ENCODE measurements at places on chromosomes 4 and X. TPM values are rescaled to one million over a fixed set of nuclear protein-coding genes. Genes with fewer than 3 reads are reported as not detected.

The MCF2 gene
- 0.08 TPM for polyA plus RNA-seq

The ESX1 gene
- not detected for polyA plus RNA-seq

The CRMP1 gene
- polyA plus RNA-seq, result 1.3 TPM

The SYTL4 gene
- not detected for polyA plus RNA-seq

The KIT gene
- polyA plus RNA-seq, result not detected

The CPLX1 gene
- polyA plus RNA-seq, result 0.13 TPM

The BCOR gene
- 10.1 TPM for polyA plus RNA-seq
